T-cell (primary cell): ENCODE measurements at places on chromosomes 4 and X. TPM values are rescaled to one million over a fixed set of nuclear protein-coding genes. Genes with fewer than 3 reads are reported as not detected.

The RTL9 gene
- total RNA-seq, result not detected

The SULT1B1 gene
- total RNA-seq, result 10.6 TPM

- no peaks in the 10 kb centered on the region for H3K4me1 ChIP-seq
- H3K27me3 ChIP-seq, result no peaks in the 10 kb centered on the region
- DNase-seq, result no peak
- H3K36me3 ChIP-seq, result no peaks in the 10 kb centered on the region
- H3K4me3 ChIP-seq, result no peak overlapping the region
- no peak overlapping the region for H3K27ac ChIP-seq
These were observed 12.3 kb downstream of the FHL1 start for GRCh38 chrX:136159611-136160025.

- H3K27me3 ChIP-seq, result no peaks in the 10 kb centered on the region
- no peaks in the 10 kb centered on the region for H3K36me3 ChIP-seq
- H3K4me1 ChIP-seq, result no peaks in the 10 kb centered on the region
- DNase-seq, result no peak
- no peak overlapping the region for H3K27ac ChIP-seq
- H3K4me3 ChIP-seq, result no peak overlapping the region
These were observed 306.7 kb upstream of the MAOA start for GRCh38 chrX:43349363-43349762.

GRCh38 chr4:128161138-128161537 is 100.0 kb downstream of the LARP1B start:
- H3K36me3 ChIP-seq, result no peaks in the 10 kb centered on the region
- H3K27me3 ChIP-seq, result no peaks in the 10 kb centered on the region
- no peak for DNase-seq
- no peak overlapping the region for H3K27ac ChIP-seq
- H3K4me1 ChIP-seq, result no peaks in the 10 kb centered on the region

DNA sequence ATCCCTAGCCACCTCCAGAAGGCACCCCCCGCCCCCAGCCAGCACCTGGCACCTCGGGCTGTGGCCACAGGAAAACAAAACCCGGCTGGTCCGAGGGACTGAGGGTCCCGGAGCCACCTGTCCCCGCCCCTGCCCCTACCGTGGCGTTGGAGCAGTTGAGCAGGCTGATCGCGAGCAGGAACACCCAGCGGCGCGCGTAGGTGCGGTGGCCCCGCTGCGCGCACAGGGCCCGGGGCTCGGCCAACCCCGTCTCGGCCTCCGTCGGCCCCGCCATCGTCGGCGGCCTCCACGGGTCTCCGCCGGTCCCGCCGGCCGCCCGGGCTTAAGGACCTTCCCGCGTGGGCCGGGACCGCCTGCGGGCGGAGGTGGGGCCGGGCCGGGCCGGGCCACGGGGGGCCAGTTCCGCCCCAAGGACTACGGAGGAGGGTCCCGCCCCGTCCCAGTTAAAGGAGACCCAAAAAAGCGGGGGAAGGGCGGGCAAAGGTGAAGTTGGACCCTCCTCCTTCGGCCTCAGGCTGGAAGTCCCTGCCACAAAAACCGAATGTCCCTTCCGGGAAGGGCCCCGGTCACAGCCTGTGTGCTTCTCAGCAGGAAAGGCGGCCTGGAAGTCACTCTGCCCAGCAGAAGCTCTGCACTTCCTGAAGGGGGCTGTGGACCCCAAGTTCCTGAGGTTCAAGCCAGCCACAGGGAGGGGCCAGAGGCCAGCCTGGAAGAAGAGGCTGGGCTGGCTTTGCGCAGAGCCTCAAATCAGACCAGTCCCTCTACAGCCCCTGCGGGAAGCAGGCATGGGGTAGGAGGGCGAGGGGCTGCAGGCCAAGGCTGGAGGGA is at the start of gene SLC49A3:
SLC49A3 (minus strand) TSS at position 298 of the 828 bp plus-strand sequence; CDS start at position 274, 24 bp downstream.
- no peaks in the 10 kb centered on the region for H3K36me3 ChIP-seq
- no peak within 1 kb of the TSS for H3K4me3 ChIP-seq

- H3K4me1 ChIP-seq, result no peaks in the 10 kb centered on the region
- H3K4me3 ChIP-seq, result no peak overlapping the region
- H3K27me3 ChIP-seq, result no peaks in the 10 kb centered on the region
- H3K36me3 ChIP-seq, result no peaks in the 10 kb centered on the region
These were observed 57.6 kb upstream of the UBQLN2 start for GRCh38 chrX:56505866-56506265.

GRCh38 chr4:151227731-151228130 is 49.2 kb upstream of the PRSS48 start:
- H3K36me3 ChIP-seq, result no peaks in the 10 kb centered on the region
- DNase-seq, result no peak
- H3K27me3 ChIP-seq, result no peaks in the 10 kb centered on the region
- no peaks in the 10 kb centered on the region for H3K4me1 ChIP-seq
- no peak overlapping the region for H3K4me3 ChIP-seq

- peaks cover 22% of the 10 kb centered on the region for H3K36me3 ChIP-seq
- no peak overlapping the region for H3K27ac ChIP-seq
- no peak overlapping the region for H3K4me3 ChIP-seq
- no peak for DNase-seq
These were observed 67.7 kb downstream of the THOC2 start for GRCh38 chrX:123665197-123665596.

GRCh38 chr4:149110481-149110880 is 668.3 kb upstream of the NR3C2 start:
- H3K36me3 ChIP-seq, result no peaks in the 10 kb centered on the region
- H3K4me1 ChIP-seq, result no peaks in the 10 kb centered on the region
- H3K27ac ChIP-seq, result no peak overlapping the region
- no peaks in the 10 kb centered on the region for H3K27me3 ChIP-seq
- no peak overlapping the region for H3K4me3 ChIP-seq
- DNase-seq, result no peak
